ENCODE measurements at places on chromosomes 4 and X.

- no peak for DNase-seq
These were observed 51.7 kb upstream of the GPM6B start for GRCh38 chrX:13868591-13868990.

DNA sequence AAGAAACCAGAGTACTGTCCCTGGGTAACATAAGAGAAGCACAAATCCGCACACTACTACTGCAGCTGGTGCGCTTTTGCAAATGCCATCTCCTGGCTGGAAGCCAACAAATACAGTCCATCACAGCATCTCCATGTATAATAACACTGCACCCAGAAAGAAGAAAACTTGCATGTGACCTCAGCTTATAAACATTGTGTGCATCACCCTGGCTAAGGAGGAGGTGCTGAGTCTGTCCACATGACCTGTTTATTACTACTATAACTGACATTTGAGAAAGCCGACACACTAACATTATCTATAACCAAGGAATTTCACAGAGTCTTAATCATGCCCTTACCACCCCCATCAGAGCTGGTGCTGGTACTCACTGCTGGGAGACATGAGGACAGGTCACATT, 516.8 kb downstream of the CFAP47 start:
- no peak for DNase-seq

DNA sequence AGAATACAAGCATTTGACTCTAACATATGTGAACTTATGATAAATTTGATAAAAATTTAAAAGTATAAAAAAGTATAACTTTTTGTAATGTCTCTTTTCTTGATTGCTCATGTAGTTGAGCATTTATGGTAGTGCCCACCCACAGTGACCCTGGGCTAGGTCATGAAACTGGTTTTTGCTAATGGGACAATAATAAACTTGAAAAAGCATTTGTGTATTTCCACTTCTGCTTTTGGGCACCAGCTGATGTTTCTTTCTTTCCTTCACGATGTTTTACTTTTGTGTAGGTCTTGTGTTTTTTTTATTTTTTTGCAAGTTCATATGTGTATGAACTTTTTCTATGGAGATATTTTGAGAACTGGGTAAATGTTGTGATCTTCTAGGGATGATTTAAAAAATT, 313.1 kb downstream of the CBLL2 start:
- DNase-seq, result no peak

GRCh38 chrX:40176351-40177116, 78.8 kb upstream of the BCOR start:
- DNase-seq, result no peak

- DNase-seq, result no peak
These were observed 72.6 kb upstream of the SLC4A4 start for GRCh38 chr4:71266090-71266794.

- DNase-seq, result no peak
These were observed 21.3 kb upstream of the SFRP2 start for GRCh38 chr4:153809916-153810810.

DNA sequence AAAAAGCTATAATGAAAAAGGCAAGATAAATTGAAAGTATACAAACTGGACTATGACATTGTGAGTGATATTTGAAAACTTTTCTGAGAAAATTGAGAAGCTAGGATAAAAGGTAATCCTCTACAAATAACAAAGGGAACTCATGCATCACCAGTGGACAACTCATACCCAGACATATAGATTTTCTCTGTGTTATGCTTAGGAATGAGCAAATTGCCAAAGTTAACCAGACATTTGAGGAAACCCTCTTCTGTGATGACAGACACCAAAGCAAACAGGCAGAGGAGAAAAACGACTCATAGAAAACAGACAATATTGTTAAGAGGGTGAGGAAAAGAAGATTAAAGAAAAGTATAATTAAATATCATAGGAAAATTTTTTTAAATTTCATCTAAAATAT, 186.5 kb downstream of the MAB21L2 start:
- DNase-seq, result no peak

- no peak for DNase-seq
These were observed 61.7 kb upstream of the SRD5A3 start for GRCh38 chr4:55284331-55284730.

GRCh38 chr4:102783006-102783405, 22.2 kb upstream of the MANBA start:
- no peak for DNase-seq

GRCh38 chr4:138868562-138868961, 147.0 kb upstream of the NOCT start:
- DNase-seq, result no peak

Data from epithelial cell of prostate (primary cell).